Stimulated activated CD8-positive, alpha-beta memory T cell treated with anti-CD3 and anti-CD28 coated beads, Interleukin-15, amount 100 ng/mL, for 24 hours (primary cell): ENCODE measurements at places on chromosomes 2 and 18.

DNA sequence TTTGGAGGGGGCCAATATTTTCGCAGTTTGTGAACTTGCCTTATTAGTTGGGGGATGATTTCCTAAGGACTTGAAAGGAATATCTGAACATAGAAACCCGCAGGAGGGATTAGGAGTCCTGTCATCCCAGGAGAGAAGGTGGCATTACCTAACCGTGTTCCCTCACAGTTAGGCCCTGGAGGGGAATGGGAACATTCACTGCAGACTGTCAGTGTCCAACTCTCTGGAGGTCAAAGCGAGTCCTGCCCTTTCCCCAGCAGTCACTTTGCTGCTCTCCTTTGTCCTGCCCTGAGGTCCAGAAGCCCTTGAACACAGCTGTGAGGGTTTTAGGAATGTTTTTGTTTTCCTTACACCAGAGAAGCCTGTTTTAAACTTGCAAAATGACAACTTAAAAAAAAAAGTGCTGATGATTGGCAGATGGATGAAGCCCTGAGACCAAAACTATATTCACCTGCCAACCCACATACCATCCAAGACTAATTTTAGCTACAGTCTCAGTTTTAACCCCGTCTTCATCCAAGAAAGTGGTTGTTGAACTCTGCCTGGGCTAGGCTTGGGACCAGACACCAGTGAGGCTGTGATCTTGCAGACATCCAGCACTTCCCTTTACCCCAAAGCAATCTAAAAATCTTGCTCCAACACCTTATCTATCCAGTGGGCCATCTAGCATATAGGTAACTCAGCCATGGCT, 90.5 kb upstream of the MEX3C start:
- no peak for DNase-seq

GRCh38 chr18:46425511-46425910, 231.5 kb downstream of the LOXHD1 start:
- no peak for DNase-seq

- DNase-seq = no peak
These were observed 54.5 kb upstream of the NPAS2 start for GRCh38 chr2:100765481-100765880.

DNA sequence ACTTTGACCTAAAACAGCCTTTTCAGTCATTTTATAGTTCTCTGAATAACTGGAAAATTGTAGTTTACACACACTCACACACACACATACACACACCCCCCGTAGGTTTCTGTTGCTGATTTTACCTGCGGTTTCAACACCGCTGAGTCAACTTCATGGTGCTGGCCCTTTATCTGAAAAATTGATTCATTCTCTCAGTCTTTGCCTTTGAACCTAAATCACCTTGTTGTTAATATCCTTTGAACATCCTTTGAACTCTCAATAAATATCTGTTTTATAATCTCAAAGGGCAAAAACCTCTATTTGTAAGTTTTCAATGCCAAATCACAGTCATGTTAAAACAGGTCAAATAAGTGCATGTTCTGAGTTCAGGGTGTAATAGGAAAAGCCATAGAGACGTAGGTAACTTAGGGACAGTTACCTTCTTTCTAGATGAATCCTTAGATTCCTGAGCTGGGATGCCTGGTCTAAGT, 109.0 kb upstream of the BZW1 start:
- no peak for DNase-seq

GRCh38 chr2:145460112-145460511, 940.2 kb upstream of the ZEB2 start:
- no peak for DNase-seq

DNA sequence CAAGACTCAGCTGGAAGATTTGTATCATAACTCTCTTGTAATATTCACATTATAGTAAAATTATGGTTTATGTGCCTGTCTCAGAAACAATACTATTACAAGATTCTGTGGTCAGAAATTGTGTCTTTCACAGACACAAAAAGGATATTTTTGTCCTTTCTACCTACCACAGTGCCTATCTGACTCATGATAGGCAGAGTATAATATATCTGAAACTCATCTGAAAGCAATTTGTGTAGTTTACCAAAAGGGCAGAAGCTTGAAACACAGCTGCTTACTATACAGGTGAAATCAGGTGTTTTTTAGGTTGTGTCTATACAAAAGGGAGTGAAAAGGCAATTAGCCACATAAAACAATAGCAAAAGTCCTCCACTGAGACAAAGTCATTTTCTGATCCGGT, 10.9 kb downstream of the TMEM200C start:
- DNase-seq = no peak

- DNase-seq = no peak
These were observed 228.9 kb downstream of the CELF4 start for GRCh38 chr18:37336568-37337285.

DNA sequence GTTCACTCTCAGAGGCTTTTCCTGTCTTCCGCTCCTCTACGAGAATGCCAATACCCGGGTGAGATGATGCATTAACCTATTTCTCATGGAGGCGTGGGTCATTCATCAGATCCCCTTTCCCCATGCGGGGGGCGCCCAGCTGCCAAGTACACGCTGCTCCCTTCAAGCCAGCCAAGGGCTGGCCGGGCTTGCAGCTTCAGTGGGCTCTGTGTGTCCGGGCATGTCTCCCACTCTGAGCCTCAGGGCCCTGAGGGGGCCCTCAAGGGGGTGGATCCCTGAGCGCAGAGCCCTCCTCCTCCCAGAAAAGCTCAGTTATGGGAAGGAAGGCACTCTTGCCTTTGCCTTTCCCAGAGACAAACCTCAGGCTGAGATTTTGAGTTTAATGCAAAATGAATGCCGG, 431.8 kb upstream of the MYT1L start:
- no peak for DNase-seq

DNA sequence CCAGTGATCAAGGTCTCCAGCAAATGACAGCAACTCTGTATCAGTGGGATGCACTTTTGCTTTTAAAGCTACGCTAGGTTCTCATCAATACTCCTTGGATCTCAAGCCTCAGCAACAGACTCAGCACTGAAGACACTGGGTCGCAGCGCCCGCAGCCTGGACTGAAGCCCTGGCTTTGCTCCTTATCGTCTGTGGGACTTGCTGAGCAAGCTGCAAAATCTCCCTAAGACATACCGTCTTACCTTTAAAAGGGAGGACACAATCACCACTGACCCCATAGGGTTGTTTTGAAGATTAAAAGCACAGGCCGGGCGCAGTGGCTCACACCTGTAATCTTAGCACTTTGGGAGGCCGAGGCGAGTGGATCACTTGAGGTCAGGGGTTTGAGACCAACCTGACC, 8.1 kb downstream of the CYB5A start:
- DNase-seq = no peak

DNA sequence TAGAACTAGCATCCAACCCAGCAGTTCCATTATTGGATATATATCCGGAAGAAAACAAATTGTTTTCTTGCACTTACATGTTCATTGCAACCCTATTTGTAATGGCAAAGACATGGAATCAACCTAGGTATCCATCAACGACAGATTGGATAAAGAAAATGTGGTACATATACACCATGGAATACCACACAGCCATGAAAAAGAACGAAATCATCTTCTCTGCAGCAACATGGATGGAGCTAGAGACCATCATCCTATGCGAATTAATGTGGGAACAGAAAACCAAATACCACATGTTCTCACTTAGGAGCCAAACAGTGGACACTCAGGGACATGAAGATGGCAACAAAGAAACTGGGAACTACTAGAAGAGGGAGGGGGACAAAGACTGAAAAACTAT, 352.7 kb downstream of the CDH2 start:
- DNase-seq = no peak

DNA sequence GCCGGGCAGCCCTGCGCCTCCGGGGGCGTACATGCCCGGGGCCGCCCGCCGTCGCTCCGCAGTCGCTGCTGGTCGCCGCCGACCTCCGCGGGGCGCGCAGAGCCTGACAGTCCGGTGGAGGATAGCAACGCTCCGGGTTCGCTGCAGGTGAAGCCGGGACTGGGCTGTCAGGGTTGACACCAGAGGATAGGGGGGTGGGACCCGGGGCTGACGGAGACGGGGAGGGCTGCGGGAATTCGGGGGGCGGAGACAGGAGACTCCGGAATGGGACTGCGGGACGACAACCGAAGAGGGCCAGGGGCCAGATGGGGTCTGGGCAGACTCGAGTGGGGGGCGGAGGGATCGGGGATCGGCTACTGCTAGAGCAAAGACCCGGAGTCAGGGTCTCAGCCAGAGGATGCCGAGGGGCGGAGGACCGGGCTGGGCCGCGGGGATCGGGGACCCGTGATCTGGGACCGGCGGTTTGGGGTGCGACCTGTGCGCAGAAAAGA, 403 bp downstream of the TMEM127 start:
- DNase-seq = no peak

- no peak for DNase-seq
These were observed 78.2 kb downstream of the KCTD1 start for GRCh38 chr18:26470011-26470637.

DNA sequence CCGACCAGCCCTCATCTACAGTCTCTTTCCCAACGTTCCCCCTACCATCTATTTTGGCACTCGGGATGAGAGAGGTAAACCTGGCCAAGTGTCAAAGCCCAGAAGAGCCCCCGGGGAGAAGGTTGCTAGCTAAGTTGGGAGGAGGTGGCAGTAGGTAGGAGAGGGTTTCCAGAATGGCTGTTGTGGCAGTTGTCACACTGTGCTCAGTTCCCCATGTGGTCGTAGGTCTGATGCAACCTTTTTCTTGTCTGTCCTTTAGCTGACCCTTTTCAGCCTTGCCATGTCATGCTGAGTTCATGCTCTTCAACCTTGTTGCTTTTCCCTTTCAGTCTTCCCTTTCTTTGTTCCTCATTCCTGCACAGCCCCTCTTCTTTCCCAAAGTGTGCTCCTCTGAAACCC, 34.5 kb downstream of the TTLL4 start:
- no peak for DNase-seq

- DNase-seq = no peak
These were observed 98.7 kb downstream of the TFCP2L1 start for GRCh38 chr2:121186261-121186660.

- DNase-seq = no peak
These were observed 9.1 kb downstream of the ITM2C start for GRCh38 chr2:230873661-230874401.

GRCh38 chr18:32919799-32920198, 147.0 kb upstream of the KLHL14 start:
- no peak for DNase-seq

- DNase-seq = no peak
These were observed 26.8 kb upstream of the NABP1 start for GRCh38 chr2:191650896-191651773.

- no peak for DNase-seq
These were observed 58.2 kb upstream of the ST6GAL2 start for GRCh38 chr2:106944215-106944614.

- DNase-seq = no peak
These were observed 210.0 kb upstream of the NT5C1B start for GRCh38 chr2:18799397-18799796.

DNA sequence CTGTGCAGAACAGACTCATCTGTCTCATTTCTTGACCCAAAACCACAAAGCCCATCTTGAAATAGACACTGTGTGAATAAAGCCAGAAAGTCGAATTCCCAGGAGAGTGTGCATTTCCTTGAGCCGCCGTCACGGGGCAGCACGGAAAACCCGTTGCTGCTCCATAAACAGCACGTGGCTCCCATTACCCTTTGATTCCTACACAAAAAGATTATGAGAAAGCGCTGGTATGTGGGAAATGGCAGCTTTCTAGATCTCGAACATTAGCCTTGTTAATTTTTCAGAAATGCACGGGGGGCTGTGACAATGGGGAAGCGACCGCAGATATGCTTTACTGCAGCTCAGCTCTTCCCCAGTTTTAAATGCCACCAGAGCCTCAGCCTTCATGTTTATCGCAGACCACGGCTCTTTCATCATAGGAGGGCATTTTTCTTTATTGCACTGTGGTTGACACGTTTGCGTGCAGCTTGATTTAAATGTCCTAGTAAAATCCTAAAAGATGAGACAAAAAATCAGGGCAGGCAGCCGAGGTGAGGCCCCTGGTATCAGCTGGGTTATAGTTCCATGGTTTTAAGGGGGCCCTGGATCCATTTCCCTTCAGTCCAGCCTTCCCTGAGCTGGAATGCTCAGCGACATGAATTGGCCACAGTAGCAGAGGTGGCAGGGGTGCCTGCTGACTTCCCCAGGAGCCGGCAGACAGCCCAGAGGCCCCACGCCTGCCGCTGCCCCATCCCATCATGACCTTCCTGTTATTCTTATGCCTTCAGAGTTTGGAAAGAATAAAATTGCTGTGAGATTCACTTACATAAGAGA, 249.3 kb downstream of the NDUFA10 start:
- DNase-seq = no peak

GRCh38 chr2:106159866-106160785, 34.0 kb downstream of the UXS1 start:
- no peak for DNase-seq

DNA sequence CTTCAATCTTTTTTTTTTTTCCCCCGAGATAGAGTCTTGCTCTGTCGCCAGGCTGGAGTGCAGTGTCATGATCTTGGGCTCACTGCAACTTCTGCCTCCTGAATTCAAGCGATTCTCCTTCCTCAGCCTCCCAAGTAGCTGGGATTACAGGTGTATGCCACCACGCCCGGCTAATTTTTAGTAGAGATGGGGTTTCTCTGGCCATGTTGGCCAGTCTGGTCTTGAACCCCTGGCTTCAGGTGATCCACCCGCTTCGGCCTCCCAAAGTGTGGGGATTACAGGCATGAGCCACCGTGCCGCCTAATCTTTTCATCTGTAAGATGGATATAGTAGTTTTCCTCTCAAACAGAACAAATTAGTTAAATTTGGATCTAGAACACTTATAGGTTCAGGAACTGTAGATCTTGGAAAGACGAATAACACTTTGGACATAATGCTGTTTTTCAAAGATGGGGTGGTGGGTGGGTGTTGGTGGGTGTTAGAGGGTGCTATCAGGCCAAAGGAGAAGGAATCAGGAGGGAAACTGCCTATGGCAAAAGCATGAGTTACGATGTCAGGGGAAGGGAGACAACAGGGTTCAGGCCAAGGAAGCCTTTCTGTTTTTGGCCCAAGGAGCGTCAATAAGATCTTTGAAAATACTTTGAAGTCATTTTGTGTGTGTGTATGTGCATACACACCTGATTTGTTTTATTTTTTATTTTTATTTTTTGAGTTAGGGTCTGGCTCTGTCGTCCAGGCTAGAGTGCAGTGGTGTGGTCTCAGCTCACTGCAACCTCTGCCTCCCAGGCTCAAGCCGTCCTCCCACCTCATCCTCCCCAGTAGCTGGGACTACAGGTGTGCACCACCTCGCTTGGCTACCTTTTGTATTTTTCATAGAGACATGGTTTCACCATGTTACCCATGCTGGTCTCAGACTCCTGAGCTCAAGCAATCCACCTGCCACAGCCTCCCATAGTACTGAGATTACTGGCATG, 6.8 kb downstream of the RPL37A start:
- DNase-seq = no peak
